ENCODE measurements at places on chromosomes 5 and 9. TPM values are rescaled to one million over a fixed set of nuclear protein-coding genes. Genes with fewer than 3 reads are reported as not detected.

OTP gene
- 0.03 TPM for total RNA-seq

OMD gene
- not detected for total RNA-seq

TMEM174 gene
- not detected for total RNA-seq

AGXT2 gene
- total RNA-seq = not detected

CDH18 gene
- total RNA-seq = not detected

DBH gene
- total RNA-seq = not detected

BAAT gene
- 0.55 TPM for total RNA-seq

MTMR12 gene
- total RNA-seq = 15.0 TPM

PCSK1 gene
- total RNA-seq = 0.35 TPM

EGFLAM gene
- not detected for total RNA-seq

Measured in A549 treated with CORT108297 at 1 μM for 4 hours (cell line).